Suprapubic skin (tissue), 4 donors: ENCODE measurements at places on chromosomes 6 and 20. TPM values are rescaled to one million over a fixed set of nuclear protein-coding genes. Genes with fewer than 3 reads are reported as not detected.

Gene BPIFA2
- not detected for total RNA-seq

Gene NKX2-4
- total RNA-seq = not detected

Gene TCP11
- total RNA-seq = not detected

Gene BPIFB2
- not detected for total RNA-seq

Gene MAP3K5
- total RNA-seq = 36.1 TPM

DNA sequence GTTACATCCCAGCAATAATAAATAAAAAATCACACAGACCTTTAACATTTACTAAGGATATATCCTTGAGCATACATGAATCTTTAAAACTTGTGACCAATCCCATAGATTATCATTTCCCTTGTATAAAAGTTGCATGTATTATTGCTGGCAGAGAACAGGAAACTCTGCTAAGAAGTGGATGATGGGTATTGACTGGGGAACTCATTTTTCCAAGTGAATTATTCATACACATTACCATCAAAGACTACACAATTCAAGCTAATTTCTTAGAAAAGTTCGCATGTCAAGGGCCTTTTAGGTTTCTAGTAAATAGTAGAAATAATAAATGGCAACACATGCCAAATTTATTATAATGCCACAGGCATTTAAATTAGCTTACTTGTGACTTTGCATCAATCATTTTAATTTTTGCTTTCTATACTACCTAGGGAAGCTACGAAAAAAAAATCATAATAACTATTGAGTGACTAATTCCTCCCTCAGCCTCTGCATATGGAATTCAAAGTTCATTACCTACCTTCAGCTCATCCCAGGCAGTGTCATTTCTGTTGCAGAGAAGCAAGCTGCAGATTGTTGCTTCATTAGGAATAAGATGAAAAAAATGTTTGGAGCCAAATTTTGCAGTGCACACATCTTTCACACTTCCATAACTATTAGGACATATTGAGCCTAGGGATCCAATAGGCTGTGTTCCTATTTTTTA lies 25.8 kb downstream of the MKKS start:
- H3K36me3 ChIP-seq = peaks cover 23% of the 10 kb centered on the region
- no peak overlapping the region for H3K27ac ChIP-seq
- no peaks in the 10 kb centered on the region for H3K4me1 ChIP-seq
- no peak overlapping the region for H3K4me3 ChIP-seq
- H3K27me3 ChIP-seq = no peaks in the 10 kb centered on the region

- peak overlapping the region; percentile 96 for H3K27ac ChIP-seq
- DNase-seq = peak; percentile 78
- H3K27me3 ChIP-seq = no peaks in the 10 kb centered on the region
Measured at GRCh38 chr6:160992061-160992979, 751 bp downstream of the MAP3K4 start.

- no peaks in the 10 kb centered on the region for H3K27me3 ChIP-seq
- no peak overlapping the region for H3K27ac ChIP-seq
- no peaks in the 10 kb centered on the region for H3K36me3 ChIP-seq
- DNase-seq = peak; percentile 79
- no peak overlapping the region for H3K4me3 ChIP-seq
Measured at GRCh38 chr6:1024587-1024986, 287.3 kb upstream of the FOXQ1 start.

DNA sequence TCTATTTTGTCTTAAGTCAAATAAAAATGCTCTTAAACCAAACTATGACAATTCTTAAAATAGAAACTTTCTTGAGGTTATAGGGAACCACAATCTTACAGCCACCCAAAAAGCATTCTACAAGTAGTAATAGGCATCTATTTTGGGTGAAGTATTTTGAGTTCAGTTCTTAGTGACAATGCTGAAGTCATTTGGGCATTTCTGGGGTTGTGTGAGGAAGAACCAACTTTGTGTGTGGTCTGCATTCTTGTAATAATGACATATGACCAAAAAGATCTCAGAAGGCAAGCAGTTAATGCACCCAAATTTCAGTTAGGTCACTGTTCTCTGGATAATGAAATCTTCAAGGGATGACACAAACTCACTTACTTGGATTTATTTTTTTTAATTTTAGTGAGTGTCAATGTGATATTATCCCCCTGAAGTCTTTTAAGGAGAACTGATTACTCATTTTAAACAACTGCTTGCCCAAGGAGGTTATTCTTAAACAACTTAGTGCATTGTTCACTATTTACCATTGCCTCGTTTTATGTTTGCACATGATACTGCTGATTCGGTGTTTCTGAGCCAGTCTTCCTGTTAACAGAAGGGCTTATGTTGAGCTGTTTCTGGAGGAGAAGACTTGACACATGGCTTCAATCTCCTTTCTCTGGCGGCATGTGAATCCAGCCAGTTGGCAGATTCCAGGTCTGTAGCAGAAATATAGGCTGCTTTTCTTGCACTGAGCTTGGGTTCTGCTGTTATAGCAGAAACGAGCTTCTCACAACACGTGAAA lies 618.9 kb downstream of the BCKDHB start:
- DNase-seq = no peak
- no peaks in the 10 kb centered on the region for H3K36me3 ChIP-seq
- peaks cover 2% of the 10 kb centered on the region for H3K4me1 ChIP-seq
- H3K27me3 ChIP-seq = no peaks in the 10 kb centered on the region

DNA sequence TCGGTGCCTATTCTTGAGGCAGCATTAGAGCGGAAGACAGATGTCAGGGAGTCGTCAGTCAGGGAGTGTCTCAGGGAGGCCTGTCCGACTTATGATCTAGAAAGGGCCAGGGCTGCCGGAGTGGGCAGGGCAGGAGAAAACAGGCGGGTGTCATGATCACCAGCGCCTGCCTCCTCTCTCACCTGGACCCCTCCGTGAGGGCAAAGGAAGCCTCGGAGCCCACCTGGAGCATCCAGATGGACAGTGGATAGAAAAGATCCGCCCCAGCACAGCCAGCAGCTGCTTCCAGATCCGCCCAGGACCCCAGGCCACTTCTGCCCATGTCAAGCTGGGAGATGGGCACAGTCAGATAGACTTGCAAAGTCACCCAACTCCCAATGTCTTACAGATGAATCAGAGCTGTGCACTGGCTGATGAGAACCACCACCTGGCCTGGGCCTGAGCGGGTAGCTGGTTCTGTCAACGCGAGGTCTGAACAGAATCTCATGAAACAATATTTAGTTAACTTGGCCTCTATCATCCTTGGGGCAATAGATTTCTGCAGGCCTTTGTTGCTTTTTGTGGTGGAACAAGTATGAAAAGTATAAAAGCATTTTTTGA lies 22.2 kb downstream of the PSMG4 start:
- no peak overlapping the region for H3K4me3 ChIP-seq
- peaks cover 25% of the 10 kb centered on the region for H3K36me3 ChIP-seq
- H3K27me3 ChIP-seq = no peaks in the 10 kb centered on the region
- DNase-seq = peak; percentile 78
- peaks cover 8% of the 10 kb centered on the region for H3K4me1 ChIP-seq

GRCh38 chr6:11197850-11198249 lies 34.6 kb downstream of the NEDD9 start:
- H3K36me3 ChIP-seq = peaks cover 6% of the 10 kb centered on the region
- H3K27me3 ChIP-seq = no peaks in the 10 kb centered on the region
- H3K4me3 ChIP-seq = no peak overlapping the region
- H3K27ac ChIP-seq = no peak overlapping the region
- peaks cover 19% of the 10 kb centered on the region for H3K4me1 ChIP-seq

GRCh38 chr20:55140631-55141030 lies 665.2 kb downstream of the DOK5 start:
- no peak overlapping the region for H3K27ac ChIP-seq
- H3K4me3 ChIP-seq = no peak overlapping the region
- no peaks in the 10 kb centered on the region for H3K36me3 ChIP-seq
- DNase-seq = no peak

GRCh38 chr6:165769401-165769800 lies 106.4 kb upstream of the PDE10A start:
- no peak overlapping the region for H3K27ac ChIP-seq
- no peaks in the 10 kb centered on the region for H3K4me1 ChIP-seq
- no peaks in the 10 kb centered on the region for H3K36me3 ChIP-seq
- peaks cover 4% of the 10 kb centered on the region for H3K27me3 ChIP-seq
- DNase-seq = no peak

DNA sequence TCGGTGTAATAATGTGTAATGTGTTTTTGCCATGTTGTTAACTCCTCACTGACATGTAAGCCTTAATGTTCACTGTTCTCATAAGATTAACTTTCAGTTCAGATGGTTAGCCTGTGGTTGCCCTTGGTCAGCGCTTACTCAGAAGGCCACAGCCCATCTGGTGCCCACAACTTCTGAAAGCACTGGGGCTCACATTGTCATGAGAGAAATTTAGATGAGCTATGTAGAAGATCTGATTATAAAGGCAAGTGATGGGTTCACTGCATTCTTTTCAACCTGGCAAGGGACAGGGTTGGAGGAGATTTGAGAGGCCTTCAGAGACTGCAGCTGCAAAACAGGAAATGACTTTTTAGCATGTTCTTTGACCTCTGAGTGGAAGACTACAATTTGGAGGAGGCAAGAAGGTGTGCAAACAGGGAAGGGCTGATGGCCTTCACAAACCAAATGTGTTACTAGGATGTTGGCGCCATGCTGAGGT lies 242.3 kb upstream of the SUPT3H start:
- no peaks in the 10 kb centered on the region for H3K27me3 ChIP-seq
- no peaks in the 10 kb centered on the region for H3K4me1 ChIP-seq

- no peaks in the 10 kb centered on the region for H3K27me3 ChIP-seq
- H3K4me3 ChIP-seq = no peak overlapping the region
- peaks cover 47% of the 10 kb centered on the region for H3K4me1 ChIP-seq
Measured at GRCh38 chr6:125188594-125189203, 35.1 kb downstream of the TPD52L1 start.

DNA sequence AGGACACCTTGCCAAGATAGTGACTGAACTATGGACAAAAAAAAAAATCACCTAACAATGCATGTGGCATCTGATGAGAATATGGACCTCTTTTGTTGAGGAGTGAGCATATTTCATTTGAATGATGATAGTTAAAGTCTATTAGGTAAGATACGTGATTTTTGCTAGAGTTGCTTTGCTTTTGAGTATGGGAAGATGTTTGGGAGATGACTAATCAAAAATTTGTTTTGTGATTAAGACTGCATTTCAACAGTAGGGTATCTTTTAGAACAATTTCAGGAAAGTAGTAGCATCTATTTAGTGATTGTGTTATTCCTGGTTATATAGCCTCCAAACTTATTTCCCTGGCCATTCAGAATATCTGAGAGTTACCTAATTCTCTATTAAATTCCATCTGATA lies 878.6 kb upstream of the CITED2 start:
- DNase-seq = no peak
- H3K27me3 ChIP-seq = no peaks in the 10 kb centered on the region
- no peaks in the 10 kb centered on the region for H3K36me3 ChIP-seq
- H3K27ac ChIP-seq = no peak overlapping the region

GRCh38 chr20:44113618-44114376 lies 73.2 kb downstream of the JPH2 start:
- no peak overlapping the region for H3K4me3 ChIP-seq
- no peak overlapping the region for H3K27ac ChIP-seq
- no peak for DNase-seq

GRCh38 chr20:6434131-6434530 lies 311.3 kb upstream of the FERMT1 start:
- H3K27ac ChIP-seq = no peak overlapping the region
- no peaks in the 10 kb centered on the region for H3K36me3 ChIP-seq
- H3K4me3 ChIP-seq = no peak overlapping the region
- no peaks in the 10 kb centered on the region for H3K27me3 ChIP-seq
- DNase-seq = no peak
- no peaks in the 10 kb centered on the region for H3K4me1 ChIP-seq

DNA sequence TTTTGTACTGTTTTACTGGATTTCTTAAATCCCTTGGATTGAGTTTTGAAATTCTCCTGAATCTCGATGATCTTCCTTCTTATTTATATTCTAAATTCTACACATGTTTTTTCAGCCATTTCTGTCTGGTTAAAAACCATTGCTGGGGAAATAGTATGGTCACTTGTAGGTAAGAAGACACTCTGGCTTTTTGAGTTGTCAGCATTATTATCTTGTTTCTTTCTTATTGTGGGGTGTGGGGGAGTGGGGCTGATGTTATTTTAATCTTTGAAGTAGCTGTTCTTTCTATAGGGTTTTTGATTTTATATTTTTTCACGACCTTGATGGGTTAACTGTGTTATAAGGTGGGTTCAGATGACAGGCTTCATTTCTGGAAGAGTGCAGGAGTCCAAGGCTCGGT lies 37.4 kb upstream of the ADGRB3 start:
- DNase-seq = no peak
- H3K4me3 ChIP-seq = no peak overlapping the region
- no peaks in the 10 kb centered on the region for H3K4me1 ChIP-seq

GRCh38 chr6:149901444-149902140 lies 3.7 kb upstream of the RAET1E start:
- peaks cover 48% of the 10 kb centered on the region for H3K4me1 ChIP-seq
- peak overlapping the region; percentile 75 for H3K27ac ChIP-seq
- H3K27me3 ChIP-seq = no peaks in the 10 kb centered on the region
- peak; percentile 31 for DNase-seq
- H3K4me3 ChIP-seq = no peak overlapping the region

DNA sequence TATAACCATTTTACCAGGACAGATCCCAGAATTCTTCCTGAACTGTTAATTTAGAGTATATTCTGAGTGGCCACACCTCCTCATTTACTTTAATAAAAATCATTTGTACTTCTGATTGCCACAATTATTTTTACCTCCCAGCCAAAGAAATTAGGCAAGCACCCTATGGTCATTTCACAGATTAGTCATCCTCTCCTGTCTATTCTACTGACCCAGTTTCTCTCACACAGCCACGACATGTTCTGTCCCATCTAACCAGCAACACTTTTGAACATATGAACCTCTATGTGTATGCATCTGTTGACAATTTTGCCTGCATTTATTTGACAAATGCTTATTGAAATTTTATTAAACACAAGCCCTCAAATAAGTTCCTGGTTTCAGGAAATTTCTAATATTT lies 202.6 kb upstream of the STXBP5 start:
- H3K4me1 ChIP-seq = peaks cover 11% of the 10 kb centered on the region
- H3K27me3 ChIP-seq = no peaks in the 10 kb centered on the region
- H3K36me3 ChIP-seq = no peaks in the 10 kb centered on the region
- no peak for DNase-seq
- no peak overlapping the region for H3K4me3 ChIP-seq
- H3K27ac ChIP-seq = no peak overlapping the region

- DNase-seq = no peak
- H3K27ac ChIP-seq = no peak overlapping the region
- H3K4me1 ChIP-seq = no peaks in the 10 kb centered on the region
- no peaks in the 10 kb centered on the region for H3K36me3 ChIP-seq
- H3K27me3 ChIP-seq = no peaks in the 10 kb centered on the region
Measured at GRCh38 chr6:169567819-169568218, 134.0 kb downstream of the WDR27 start.

DNA sequence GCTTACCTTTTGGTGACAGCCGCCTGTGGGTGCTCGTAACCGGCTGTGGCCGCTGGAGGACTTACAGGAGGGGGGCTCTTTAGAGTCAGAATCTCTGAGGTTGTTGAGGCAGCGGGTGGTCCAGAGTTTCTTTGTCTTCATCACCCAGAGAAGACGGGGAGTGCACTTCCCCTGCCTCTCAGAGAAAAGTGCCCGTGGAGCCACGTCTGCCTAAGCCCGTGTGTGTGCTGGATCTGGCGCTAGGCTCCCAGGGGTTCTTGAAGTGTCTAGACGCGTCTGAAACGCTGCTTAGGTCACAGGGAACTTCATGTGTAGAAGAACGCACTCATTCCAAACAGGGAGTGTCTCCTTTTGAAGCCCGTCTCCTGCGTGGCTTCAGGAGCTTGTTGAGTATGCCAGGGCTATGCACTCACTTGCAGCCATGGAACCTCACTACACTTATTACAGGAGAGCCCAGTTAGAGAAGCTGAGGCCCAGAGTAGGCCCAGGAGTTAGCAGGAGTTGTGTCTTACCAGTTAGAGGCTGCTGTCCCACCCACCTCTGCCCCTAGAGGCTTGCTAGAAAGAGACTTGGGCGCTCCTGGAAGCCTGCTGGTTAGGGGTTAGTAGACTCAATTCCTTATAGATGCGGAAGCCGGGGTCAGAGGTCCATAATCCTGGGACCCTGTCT lies 1.3 kb downstream of the LSM14B start:
- H3K36me3 ChIP-seq = peaks cover 39% of the 10 kb centered on the region
- peaks cover 8% of the 10 kb centered on the region for H3K27me3 ChIP-seq
- peak; percentile 58 for DNase-seq
- peak overlapping the region; percentile 82 for H3K4me3 ChIP-seq
- H3K27ac ChIP-seq = peak overlapping the region; percentile 91
